Left ventricle myocardium inferior (tissue), 1 donor: ENCODE measurements at places on chromosomes 6 and 20. TPM values are rescaled to one million over a fixed set of nuclear protein-coding genes. Genes with fewer than 3 reads are reported as not detected.

GRCh38 chr20:4603724-4604123 is 118.0 kb upstream of the PRND start:
- H3K4me3 ChIP-seq, result no peak overlapping the region
- H3K36me3 ChIP-seq, result no peaks in the 10 kb centered on the region
- DNase-seq, result no peak

DNA sequence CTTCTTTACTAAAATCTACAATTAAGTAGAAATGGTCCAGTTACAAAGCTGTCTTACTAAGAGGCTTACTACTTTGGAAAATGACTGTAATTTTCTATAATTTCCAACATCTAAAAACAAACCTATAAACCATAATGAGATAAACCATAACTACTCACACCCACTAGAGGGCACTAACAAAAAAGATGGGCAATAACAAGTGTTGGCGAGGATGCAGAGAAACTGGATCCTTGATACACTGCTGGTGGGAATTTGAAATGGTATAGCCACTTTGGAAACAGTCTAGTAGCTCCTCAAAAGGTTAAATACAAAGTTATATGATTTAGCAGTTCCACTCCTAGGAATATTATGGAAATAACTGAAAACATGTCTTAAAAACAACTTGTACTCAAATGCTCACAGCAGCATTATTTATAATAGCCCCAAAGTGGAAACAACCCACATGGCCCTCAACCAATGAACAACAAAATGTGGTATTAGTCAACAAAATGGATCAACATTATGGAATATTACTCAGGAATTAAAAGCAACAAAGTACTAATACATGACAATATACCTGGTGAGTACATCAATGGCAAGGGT is 50.6 kb downstream of the GJA10 start:
- H3K4me3 ChIP-seq, result no peak overlapping the region
- H3K27me3 ChIP-seq, result no peaks in the 10 kb centered on the region
- DNase-seq, result no peak
- H3K36me3 ChIP-seq, result no peaks in the 10 kb centered on the region
- peaks cover 5% of the 10 kb centered on the region for H3K4me1 ChIP-seq

- H3K27me3 ChIP-seq, result no peaks in the 10 kb centered on the region
- peaks cover 5% of the 10 kb centered on the region for H3K4me1 ChIP-seq
- H3K4me3 ChIP-seq, result no peak overlapping the region
- DNase-seq, result no peak
These were observed 89.9 kb downstream of the RFPL4B start for GRCh38 chr6:112437058-112437457.

DNA sequence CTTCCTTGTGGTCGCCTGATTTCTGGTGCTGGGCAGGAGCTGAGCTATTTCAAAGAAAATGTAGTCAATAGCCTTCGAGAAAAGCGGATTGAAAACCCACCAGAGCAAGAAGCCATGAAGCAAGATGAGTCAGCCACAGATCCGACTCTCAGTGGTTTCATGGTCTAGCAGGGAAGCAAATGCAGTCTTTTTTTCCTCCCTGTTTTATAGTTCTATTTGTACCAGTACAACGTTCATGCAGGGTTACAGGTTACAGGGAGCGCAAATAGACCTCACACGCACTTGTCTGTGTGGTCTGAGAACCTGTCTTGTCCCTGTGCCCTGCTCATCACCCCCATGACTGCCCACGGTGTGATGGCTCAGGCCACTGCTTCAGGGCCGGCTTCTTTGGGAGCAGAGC is 309.8 kb upstream of the SUPT3H start:
- H3K27me3 ChIP-seq, result no peaks in the 10 kb centered on the region
- H3K36me3 ChIP-seq, result no peaks in the 10 kb centered on the region
- H3K4me3 ChIP-seq, result no peak overlapping the region
- H3K27ac ChIP-seq, result no peak overlapping the region
- DNase-seq, result no peak

CGAS gene
- total RNA-seq, result 0.96 TPM

EPB41L2 gene
- 70.8 TPM for total RNA-seq
